ENCODE measurements at places on chromosomes 3 and 15.

GRCh38 chr3:115007966-115008365 lies 139.1 kb downstream of the ZBTB20 start:
- no peak for DNase-seq

GRCh38 chr3:134697830-134698689 lies 47.2 kb upstream of the KY start:
- DNase-seq: no peak

DNA sequence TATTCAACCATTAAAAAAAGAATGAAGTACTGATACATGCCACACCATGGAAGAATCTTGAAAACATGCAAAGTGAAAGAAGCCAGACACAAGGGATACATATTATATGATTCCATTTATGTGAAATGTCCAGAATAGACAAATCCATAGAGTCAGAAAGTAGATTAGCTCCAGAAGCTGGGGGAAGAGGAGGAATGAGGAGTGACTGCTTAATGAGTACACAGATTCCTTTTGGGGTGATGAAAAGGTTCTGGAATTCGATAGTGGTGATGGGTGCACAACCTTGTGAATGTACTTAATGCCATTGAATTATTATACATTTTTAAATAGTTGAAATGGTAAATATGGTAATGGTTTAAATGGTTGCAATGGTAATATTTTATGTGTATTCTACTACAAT lies 90.6 kb upstream of the SPATA12 start:
- DNase-seq: no peak

DNA sequence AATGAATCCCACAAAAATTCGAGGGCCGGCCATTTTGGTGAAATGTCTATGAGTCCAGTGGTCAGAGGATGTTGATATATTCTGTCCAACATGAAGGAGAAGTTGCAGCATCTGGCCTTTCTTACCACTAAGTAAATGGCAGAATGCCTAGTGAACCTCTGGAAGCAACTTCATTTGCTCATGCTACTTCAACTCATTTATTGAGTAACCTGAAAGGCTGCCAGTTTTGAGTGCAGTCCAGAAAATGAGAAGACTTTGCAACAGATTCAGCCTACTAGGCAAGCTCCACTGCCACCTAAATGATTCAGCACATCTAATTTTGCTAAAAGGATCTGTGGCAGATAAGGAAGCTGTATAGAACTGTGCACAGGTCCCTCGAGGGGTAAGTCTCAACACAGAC lies 265.0 kb downstream of the OPA1 start:
- peak; percentile 99 for DNase-seq

GRCh38 chr3:153633407-153633806 lies 471.4 kb downstream of the RAP2B start:
- DNase-seq: no peak

- no peak for DNase-seq
Observed at GRCh38 chr3:170441412-170441811, 22.7 kb downstream of the CLDN11 start.

GRCh38 chr3:52090933-52091468 lies 34.6 kb upstream of the DUSP7 start:
- DNase-seq: no peak

DNA sequence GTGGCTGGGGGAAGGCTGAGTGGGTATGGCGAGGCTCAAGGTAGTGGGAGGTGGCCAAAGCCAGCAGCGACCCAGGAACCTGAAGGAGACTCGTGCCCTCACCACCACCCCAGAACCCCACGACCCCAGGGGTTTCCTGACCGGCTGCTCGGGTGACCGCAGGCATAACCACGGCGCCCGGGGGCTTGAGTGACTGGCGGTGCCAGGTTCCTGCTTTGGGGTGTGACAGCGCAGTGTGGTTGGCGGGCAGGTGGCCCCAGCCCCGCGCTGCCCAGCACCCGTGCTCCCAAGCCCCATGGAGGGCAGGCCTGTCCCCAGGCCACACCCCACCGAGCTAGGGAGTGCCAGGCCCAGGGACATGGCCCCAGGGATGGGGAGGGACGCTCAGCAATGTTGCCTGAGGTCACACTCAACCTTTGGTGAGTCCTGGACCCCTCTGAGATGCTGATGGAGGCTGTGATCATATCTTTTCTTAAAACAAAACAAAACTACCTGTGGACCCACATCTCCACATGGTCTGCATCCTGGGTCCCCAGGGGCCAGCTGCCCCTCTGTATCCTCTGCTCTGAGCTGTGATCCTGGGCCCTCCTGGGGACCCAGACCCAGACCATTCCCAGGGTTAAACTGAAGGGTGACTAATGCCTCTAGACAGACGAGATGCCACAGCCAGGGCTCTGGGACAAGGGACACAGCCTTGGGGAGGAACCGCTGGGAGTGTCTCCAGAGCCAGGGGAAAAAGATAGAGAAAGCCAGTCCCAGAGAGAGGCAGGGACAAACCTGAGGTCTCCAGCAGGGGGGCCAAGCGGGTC lies 13.0 kb downstream of the DNAJB8 start:
- no peak for DNase-seq

DNA sequence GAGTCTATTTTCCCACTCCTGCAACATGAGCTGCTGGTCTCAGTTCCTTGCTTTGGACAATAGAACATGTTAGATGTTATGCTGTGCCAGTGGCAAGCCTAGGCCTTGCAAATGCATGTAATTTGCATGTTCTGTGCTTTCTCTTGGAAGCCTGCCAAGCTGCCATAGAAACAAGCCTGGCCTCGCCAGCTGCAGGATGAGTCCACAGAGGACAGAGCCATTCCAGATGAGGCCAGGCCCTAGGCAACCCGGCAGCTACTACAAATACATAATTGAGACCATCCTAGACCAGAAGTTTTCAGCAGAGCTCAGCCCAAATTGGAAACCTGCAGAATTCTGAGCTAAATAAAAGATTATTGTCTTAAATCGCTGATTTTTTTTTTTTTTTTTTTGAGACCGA lies 39.6 kb downstream of the TRIM69 start:
- DNase-seq: no peak

DNA sequence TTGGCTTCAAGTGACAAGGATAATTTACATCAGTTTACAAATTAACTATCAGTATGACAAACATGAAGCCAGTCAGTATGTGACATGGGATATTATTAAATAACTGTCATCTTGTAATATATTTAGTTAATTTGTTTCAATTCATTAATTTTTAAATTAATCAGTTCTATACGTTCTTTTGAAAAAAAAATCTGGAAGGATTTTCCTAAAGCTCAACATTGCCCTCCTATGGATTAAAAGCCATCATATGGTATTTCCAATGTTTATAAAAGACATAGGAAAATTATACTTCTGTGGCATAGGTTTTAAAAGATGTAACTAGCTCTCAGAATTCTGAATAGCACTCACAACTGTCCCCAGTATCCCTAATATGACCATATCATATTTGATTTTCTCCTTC lies 134.4 kb downstream of the PLOD2 start:
- DNase-seq: no peak

- no peak for DNase-seq
Observed at GRCh38 chr3:66789580-66790237, 208.4 kb upstream of the KBTBD8 start.

DNA sequence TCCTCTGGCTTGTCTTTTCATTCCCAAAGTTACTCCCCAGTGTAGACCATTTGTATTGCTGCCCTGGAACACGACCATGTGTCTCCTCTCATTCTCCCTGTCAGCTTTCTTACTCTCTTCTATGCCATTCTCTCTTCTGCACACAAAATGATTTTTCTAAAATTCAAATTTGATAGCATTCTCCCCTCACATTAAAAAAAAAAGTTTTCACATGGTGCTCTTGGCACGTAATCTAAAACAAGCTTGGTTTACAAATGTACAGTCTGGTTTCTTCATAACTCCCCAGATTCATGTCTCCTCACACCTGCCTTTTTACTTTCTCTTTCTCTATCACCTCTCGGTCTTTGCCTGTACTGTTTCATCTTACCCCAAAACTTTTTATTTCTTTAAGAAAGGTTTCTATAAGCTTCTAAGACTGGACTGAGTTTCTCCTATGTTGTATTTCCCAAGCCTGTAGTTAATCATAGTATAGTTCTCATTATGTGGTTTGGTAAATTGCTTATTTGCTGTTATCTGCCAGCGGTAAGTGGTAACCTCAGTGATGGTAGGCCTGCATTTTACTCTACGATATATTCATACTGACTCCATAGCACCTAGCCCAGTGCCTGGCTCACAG lies 31.2 kb downstream of the BCHE start:
- DNase-seq: no peak
